Thoracic aorta (tissue), 2 donors: ENCODE measurements at places on chromosomes 16 and 17.

DNA sequence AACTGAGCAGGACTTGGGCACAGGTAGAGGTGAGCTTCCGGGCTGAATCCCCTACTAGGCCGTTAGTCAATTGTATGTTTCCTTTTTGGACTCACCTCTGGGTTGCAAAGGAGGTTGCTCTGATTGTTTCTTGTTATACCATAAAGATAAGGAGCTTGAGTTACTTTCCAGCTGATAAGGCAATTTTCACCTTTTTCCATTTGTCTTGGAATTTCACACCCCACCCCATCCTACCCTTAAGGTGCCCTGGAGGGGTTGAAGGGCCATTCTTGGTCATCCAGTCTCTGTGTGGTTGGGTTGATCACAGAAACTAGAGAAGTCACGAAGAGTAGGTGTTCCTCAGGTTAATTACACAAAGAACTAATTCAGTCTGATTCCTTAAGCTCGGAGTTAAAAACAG lies 162.2 kb downstream of the CDH13 start:
- DNase-seq: no peak

DNA sequence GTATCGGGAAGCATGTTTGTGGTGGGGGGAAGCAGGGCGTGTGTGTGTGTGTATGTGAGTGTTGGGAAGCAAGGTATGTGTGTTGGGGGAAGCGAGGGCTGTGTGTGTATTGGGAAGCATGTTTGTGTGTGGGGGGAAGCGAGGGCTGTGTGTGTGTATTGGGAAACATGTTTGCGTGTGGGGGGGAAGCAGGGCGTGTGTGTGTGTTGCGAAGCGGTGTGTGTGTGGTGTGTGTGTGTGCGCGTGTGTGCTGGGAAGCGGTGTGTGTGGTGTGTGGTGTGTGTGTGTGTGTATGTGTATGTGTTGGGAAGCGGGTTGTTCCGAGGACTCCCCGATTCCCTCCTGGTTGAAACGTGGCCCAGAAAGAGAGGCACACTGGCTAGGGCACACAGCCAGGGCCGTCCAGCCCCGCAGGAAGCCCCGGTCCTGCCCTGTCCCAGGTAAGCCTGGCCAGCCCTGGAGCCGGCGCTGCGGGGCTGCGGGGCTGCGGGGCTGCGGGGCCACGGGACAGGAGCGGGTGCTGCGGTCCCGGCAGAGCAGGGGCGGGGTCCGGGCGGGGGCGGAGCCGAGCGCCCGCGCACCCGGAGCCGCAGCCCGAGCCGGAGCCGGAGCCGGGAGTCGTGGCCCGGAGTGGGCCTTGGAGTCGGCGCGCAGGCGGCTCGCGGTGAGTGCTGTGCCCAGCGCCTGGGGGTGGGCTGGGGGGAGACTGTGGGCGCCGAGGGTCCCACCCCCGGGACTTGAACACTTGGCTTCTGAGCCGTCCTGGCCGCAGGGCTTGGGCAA lies at the start of gene NOD2:
TSS of gene NOD2 (plus strand) at position 608 of the 783 bp plus-strand sequence. CDS start 5,890 bp downstream, outside the sequence.
- no peak for DNase-seq

- no peak for DNase-seq
These were observed 13.0 kb downstream of the SPIRE2 start for GRCh38 chr16:89841275-89841674.

- no peak for DNase-seq
These were observed 16.4 kb upstream of the CD79B start for GRCh38 chr17:63948521-63948920.

DNA sequence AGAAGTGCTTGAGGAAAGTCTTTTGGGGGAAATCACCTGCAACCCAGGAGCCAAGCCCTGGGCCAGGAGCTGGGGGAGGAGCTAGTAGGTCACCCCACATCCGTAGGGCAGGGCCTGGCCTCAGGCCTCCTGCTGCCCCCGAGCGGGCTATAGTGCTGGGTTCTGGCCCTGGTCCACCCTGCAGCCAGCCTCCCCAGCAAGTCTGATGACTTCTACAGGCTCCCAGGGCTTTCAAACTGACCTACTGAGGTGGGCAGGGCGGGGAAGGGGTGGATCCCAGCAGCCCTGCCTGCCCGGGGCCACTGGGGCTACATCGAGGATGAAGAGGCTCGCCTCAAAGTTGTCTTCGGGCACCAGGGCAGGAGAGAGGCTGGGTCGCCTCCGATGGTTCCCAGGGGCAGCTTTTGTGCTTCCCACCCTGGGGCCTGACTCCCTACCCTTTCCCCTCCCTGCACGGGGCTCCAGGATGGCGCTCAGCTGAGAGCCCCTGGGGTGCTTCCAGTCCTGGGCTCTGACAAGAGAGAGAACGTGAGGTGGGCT lies 5.0 kb downstream of the CENPX start:
- no peak for DNase-seq
